ENCODE measurements at places on chromosomes 5 and 9. TPM values are rescaled to one million over a fixed set of nuclear protein-coding genes. Genes with fewer than 3 reads are reported as not detected.

The PCDHA1 gene
- total RNA-seq = not detected

The GRM6 gene
- not detected for total RNA-seq

The LCN15 gene
- total RNA-seq = not detected

The SHC3 gene
- 7.6 TPM for total RNA-seq

The HAVCR1 gene
- total RNA-seq = not detected

The NUP188 gene
- total RNA-seq = 44.7 TPM

The GZMA gene
- total RNA-seq = not detected

The PGGT1B gene
- total RNA-seq = 20.4 TPM

The ANKRD31 gene
- not detected for total RNA-seq

The KIAA0825 gene
- 1.0 TPM for total RNA-seq

The ELOVL7 gene
- total RNA-seq = under 0.01 TPM

The PCDHA9 gene
- total RNA-seq = 0.09 TPM

The NCS1 gene
- total RNA-seq = 26.4 TPM

The NUTM2F gene
- not detected for total RNA-seq

The PRDM9 gene
- not detected for total RNA-seq

The PCDHGB4 gene
- total RNA-seq = 14.9 TPM

The PLAC8L1 gene
- total RNA-seq = 0.38 TPM

The GABRA1 gene
- not detected for total RNA-seq

The PCDHAC1 gene
- 0.19 TPM for total RNA-seq

The FOXD4 gene
- total RNA-seq = 0.09 TPM

All from endothelial cell of coronary artery (primary cell).